ENCODE measurements at places on chromosomes 3 and 15.

GRCh38 chr3:105938806-105939205 is 70.0 kb upstream of the CBLB start:
- DNase-seq, result no peak

DNA sequence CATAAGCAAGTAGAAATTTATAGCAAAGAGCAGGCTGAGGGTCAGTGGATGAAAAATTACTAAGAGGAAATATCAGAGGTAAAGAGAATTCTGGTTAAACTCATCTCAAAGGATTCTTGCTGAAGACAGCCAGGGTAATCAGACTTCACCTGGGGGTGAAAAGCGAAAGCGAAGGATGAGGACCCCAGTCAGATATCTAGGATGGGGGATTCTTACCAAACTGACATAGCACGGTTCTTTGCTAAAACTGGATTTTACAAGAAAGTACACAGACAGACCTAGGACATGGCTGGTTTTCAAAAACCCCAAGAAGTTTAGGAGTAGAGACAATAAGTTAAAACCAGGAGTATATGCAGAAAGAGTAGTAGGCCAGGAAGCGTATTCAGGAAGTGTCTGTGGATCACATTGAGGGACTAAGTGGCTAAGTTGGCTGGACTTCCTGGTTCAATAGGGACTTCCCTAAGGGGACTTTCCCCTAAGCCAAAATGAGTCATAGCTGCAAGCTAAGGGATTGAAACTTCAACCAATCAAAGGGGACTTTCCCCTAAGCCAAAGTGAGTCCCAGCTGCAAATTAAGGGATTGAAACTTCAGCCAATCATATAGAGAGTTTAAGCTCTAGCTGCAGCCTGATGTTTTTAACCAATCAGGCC is 2.4 kb upstream of the CFAP91 start:
- DNase-seq, result peak; percentile 83

- DNase-seq, result no peak
Measured at GRCh38 chr3:184498986-184499606, 62.5 kb upstream of the EPHB3 start.

DNA sequence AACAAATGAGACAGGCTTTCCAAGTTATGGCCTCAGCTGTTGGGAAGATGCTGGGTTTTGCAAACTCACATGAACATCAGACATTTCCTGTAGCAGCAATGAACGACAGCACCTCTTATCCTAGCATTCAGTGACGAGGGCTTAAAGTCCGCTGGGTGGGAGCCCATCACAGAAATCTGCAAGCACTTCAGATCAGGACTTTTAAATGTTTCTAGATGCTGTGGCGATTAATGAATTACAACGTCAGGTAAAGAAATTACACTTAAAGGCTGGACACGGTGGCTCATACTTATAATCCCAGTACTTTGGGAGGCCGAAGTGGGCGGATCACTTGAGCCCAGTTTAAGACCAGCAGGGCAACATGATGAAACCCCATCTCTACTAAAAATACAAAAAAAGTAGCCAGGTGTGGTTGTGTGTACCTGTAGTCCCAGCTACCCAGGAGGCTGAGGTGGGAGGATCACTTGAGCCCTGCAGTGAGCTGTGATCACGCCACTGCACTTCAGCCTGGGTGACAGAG is 3.9 kb downstream of the AEN start:
- no peak for DNase-seq

DNA sequence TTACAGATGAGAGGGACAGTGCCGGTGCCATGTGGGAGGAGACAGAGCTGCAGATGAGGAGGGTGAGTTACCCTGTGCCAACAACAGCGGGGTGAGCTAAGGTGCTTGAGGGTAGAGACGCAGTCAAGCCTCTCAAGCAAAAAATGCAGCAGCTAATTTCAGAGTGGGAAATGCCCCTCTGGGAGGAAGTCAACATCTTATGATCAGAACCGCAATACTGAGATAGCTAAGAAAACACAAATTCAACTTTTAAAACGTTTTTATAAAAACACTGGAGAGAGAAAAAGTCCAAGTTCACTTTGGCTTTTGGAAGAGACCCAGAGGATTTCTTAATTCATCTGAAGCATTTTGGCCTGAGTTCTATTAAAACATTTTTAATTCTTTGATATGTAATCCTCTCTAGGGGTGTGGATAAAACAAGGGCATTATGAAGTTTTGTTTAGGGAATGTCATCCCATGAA is 319.2 kb downstream of the SLC9A9 start:
- DNase-seq, result no peak

DNA sequence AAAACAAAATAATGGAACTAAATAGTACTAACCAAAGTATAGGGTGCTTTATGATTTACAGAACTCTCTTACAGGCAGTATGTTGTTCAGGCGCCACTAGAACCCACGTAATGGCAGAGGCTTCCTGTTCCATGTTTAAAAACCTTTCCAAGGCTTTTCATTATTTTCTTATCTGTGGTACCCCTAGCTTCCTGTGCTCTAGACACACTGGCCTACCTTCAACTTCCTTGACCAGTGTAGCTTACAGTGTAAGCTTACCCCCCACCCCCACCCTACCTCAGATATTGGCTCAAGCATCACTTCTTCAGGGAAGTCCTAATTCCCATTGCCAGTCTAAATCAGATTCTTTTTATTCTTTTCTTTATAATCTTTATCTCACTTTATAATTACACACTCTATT is 2.9 kb downstream of the NR2C2 start:
- DNase-seq, result no peak

- no peak for DNase-seq
Measured at GRCh38 chr3:114144909-114145688, 33.8 kb downstream of the DRD3 start.

- no peak for DNase-seq
Measured at GRCh38 chr15:78762985-78763795, 48.1 kb downstream of the ADAMTS7 start.

- DNase-seq, result no peak
Measured at GRCh38 chr15:25508369-25509002, 69.7 kb upstream of the UBE3A start.

GRCh38 chr3:86948822-86949221 is 42.1 kb downstream of the VGLL3 start:
- no peak for DNase-seq

GRCh38 chr3:30286007-30286669 is 320.3 kb upstream of the TGFBR2 start:
- DNase-seq, result peak; percentile 76

GRCh38 chr15:61700803-61701202 is 359.4 kb downstream of the VPS13C start:
- no peak for DNase-seq

GRCh38 chr3:72101494-72101893 is 316.5 kb upstream of the PROK2 start:
- no peak for DNase-seq

GRCh38 chr3:45592830-45593707 is 1.5 kb upstream of the LIMD1 start:
- peak; percentile 69 for DNase-seq

GRCh38 chr3:72891053-72891855 is 3.4 kb downstream of the GXYLT2 start:
- DNase-seq, result peak; percentile 89
